ENCODE measurements at places on chromosomes 11 and 22. TPM values are rescaled to one million over a fixed set of nuclear protein-coding genes. Genes with fewer than 3 reads are reported as not detected.

- no peak overlapping the region for H3K4me3 ChIP-seq
- no peaks in the 10 kb centered on the region for H3K27me3 ChIP-seq
- no peaks in the 10 kb centered on the region for H3K4me1 ChIP-seq
- H3K27ac ChIP-seq, result no peak overlapping the region
- DNase-seq, result no peak
Measured at GRCh38 chr22:20258584-20259326, 9.4 kb downstream of the RTN4R start.

DNA sequence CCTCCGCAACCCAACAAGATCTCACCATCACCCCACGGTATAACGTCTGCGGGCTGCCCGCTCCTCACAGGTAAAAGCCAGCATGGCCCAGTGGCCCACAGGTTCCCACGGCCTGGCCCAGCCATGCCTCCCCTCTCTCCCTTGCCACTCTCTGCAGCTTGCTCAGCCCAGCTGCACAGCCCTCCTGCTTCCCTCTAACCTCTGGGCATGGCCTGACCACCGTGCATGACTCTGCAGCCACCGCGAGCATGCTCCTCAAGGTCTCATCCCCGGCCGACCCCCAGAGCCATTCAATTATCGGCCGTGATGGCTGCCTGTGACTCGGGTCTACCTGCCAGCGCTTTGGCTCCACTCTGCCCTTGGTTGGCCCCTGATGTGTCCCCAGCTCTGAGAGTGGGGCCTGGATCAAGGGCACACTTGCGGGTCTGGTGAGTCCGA, 185.5 kb downstream of the CTTN start:
- no peaks in the 10 kb centered on the region for H3K36me3 ChIP-seq
- H3K27ac ChIP-seq, result no peak overlapping the region
- H3K4me1 ChIP-seq, result no peaks in the 10 kb centered on the region
- DNase-seq, result no peak
- H3K27me3 ChIP-seq, result no peaks in the 10 kb centered on the region

GRCh38 chr11:117941976-117942654, 12.9 kb upstream of the TMPRSS13 start:
- no peaks in the 10 kb centered on the region for H3K4me1 ChIP-seq
- no peak for DNase-seq
- H3K36me3 ChIP-seq, result no peaks in the 10 kb centered on the region

DNA sequence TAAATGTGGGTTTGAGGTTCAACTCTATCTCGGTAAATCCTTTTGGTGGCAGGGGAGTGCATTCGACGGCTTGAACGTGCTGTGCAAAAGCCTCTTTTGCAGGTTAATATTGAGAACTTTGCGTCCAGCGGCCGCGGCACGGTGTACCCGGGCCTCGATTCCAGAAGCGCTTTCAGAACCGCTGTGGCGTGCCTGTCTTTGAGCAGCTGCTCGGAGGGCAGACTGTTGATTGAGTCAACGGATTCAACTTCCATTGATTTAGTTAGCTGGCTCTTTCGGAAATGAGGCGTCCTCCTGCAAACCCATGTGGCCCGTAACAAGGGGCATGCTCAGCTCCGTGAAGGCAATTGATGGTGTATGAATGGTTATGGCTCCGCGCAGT, 1247.8 kb downstream of the BRD1 start:
- no peaks in the 10 kb centered on the region for H3K4me1 ChIP-seq
- peaks cover 6% of the 10 kb centered on the region for H3K27me3 ChIP-seq
- H3K27ac ChIP-seq, result no peak overlapping the region
- no peak overlapping the region for H3K4me3 ChIP-seq
- no peaks in the 10 kb centered on the region for H3K36me3 ChIP-seq

The RAD9A gene
- 5.5 TPM for total RNA-seq

The IRAG1 gene
- 4.4 TPM for total RNA-seq

The ANO1 gene
- total RNA-seq, result 9.2 TPM

Data from gastrocnemius medialis (tissue), 4 donors.